SIG-M5 (cell line): ENCODE measurements at places on chromosomes 6 and 20.

- DNase-seq: no peak
Measured at GRCh38 chr6:15444881-15445280, 199.0 kb downstream of the JARID2 start.

DNA sequence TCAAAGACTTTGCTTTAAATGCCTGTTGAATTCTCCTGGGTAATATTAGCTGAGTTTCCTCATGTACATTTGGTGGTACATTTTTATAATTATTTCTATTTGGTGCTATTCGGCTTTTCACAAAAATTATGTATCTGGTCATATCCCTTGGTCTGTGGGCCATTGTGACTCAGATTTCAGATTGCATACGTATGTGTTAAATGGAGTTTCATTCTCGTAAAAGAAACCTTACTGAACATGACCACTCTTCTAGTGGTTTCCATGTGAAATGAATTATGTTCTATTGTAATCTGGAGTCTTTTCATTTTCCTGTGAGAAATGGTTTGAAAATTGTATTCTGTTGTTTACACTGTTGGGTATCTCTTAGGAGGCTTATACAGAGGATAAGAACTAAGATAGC lies 386.2 kb upstream of the FLRT3 start:
- DNase-seq: no peak

DNA sequence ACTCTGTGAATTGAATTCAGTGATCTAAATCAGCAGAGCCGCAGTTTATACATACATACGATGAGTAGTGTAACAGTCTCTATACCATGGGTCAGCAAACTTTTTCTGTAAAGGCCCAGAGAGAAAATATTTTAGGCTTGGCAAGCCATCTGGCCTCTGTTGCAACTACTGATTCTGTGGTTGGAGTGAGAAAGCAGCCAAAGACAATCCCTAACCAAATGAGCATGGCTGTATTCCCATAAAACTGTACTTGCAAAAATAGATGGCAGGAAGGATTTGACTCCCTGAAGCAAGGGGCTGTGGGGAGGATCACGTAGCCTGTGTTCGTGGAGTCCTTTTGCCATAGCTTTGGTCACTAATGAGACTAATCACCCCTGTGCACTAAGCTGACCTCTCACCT lies 17.9 kb upstream of the MOCS1 start:
- no peak for DNase-seq

DNA sequence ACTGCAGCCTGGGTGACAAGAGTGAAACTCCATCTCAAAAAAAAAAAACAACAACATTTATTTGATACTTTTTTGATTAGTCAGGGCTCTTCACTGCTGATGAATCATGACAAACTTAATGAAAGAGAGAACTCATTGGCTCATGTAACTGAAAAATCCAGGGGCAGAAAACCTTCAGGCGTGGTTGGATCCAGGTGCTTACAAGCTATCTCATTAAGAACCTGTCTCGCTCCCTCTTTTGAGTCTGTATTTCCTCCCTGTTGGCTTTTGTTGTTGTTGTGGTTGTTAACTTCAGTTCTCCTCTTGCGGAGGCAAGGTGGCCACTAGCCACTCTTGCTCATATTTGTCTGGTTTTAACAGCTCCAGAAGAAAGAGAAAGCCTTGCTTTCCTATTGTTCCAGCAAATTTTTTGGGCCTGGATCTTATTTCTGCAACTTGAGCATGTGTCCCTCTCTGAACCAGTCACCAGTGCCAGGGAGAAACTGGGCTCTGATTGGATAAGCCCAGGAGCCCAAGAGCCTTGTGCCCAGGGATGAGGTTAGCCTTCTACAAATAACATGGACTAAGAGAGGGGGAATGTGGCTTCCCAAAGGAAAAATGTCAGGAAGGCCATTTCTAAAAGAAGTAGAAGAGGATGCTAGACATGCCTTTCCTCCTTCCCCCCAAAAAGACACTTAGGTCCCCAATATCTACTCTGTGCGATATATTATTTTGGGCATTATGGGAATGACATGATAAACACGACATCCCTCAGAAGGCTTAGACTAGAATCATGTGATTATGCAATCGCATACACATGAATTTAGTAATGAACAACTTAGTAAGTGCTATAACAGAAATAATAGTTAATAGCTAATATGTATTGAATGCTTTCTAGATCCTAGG lies 64.5 kb downstream of the PHACTR2 start:
- DNase-seq: no peak

GRCh38 chr6:35183935-35184334 lies 29.8 kb upstream of the SCUBE3 start:
- DNase-seq: no peak

DNA sequence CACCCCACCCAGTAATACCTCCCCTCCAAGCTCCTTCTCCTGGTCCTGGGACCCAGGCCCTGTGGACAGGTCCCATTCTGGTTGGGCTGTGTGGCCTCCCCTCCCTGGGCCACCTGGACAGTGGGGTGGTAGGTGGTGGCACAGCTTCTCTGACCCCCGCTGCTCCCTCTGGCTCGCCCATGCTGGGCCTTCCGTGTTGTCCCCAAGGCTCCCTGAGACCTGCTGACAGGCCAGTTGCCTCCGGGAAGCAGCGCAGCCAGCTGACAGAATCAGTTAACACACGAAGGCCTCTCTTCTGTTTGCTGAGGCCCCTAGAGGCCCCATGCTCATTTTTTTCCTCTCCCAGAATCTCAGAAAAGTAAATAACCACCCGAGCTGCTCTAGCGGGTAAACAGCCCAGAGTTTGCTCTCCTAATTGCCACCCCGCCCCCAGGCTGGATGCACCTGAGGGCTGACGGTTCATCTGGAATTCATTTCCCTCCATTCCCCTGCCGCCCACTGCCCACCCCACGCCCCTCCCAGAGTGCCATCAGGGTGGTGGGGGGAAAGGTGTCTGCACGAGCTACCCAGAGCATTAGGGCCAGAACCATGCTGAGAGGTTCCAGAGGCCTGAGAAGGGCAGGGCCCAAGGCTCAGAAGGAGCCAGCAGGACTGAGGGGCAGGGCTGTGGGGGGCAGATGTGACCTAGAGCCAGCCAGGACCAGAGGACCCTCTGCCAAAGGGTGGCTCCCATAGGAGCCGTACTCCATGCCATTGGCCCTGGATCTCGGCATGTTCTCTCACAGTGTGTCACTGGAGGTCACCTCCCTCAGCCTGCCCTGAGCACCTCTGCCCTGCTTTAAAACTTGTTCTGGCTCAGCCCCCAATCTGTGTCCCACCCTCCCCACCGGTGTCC lies 157.5 kb downstream of the GRM4 start:
- DNase-seq: no peak

DNA sequence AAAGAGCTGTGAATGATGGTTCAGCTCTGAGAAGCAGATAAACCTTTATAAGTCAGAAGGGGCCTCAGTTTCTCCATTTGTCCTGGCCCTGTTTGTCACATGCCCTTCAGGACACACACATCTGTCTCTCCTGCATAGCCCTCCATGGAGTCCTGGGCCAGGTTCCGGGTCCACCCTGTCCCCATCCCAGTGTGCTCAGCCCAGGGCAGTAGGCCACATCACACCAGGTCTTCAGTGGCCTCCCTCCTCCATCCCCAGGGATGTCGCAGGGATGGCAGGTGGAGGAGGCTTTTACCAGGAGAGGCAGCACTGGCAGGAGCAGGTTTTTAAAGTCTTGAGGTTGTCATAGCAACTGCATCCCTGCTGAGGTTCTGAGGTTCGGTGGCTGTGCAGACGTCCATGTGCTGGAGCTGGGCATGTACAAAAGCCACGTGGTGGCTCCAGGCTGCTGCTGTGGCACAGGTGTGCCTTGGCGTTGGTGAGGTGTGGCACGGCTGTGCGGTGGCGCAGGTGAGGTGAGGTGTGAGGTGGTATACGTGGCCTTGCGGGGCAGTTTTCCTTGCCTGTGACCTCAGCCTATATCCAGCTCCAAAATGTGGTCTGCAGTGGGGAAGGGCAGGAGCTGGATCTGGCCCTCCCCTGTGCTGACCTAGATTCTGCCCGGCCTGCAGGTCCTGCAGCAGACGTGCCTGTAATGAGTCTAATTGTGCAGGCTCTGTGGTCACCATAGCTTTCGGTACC lies 8.0 kb upstream of the NPBWR2 start:
- no peak for DNase-seq

DNA sequence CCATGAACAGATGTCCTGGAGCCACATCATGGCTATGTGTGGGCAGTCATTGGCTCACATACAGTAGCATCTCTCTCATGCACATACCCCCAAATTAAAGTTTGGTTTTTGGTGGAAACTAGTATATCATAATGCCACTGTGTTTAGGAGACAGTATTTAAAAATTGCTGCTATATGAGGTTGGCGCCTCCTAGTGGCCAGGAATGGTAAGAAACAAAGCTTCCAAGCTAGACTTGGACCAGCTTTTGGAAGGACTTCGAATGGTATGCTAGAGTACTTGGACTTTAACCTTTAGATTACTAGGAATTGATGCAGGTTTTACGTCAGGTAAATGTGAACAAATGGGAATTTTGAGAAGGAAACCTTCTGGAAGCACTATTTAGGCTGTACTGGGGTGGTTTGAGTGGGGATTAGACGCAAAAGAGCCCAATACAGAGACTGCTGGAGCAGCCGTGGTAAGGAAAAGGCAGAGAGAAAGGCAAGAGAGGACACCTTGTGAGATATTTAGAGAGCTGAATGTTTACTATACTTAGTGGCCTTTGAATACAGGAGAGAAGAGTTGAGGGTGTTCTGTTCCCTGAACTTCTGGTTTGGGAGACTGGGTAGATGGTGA lies 23.8 kb downstream of the PRSS35 start:
- no peak for DNase-seq

GRCh38 chr6:157488716-157489118 lies 107.7 kb downstream of the ZDHHC14 start:
- DNase-seq: no peak

- no peak for DNase-seq
Measured at GRCh38 chr20:59051666-59052185, 9.1 kb upstream of the PRELID3B start.

DNA sequence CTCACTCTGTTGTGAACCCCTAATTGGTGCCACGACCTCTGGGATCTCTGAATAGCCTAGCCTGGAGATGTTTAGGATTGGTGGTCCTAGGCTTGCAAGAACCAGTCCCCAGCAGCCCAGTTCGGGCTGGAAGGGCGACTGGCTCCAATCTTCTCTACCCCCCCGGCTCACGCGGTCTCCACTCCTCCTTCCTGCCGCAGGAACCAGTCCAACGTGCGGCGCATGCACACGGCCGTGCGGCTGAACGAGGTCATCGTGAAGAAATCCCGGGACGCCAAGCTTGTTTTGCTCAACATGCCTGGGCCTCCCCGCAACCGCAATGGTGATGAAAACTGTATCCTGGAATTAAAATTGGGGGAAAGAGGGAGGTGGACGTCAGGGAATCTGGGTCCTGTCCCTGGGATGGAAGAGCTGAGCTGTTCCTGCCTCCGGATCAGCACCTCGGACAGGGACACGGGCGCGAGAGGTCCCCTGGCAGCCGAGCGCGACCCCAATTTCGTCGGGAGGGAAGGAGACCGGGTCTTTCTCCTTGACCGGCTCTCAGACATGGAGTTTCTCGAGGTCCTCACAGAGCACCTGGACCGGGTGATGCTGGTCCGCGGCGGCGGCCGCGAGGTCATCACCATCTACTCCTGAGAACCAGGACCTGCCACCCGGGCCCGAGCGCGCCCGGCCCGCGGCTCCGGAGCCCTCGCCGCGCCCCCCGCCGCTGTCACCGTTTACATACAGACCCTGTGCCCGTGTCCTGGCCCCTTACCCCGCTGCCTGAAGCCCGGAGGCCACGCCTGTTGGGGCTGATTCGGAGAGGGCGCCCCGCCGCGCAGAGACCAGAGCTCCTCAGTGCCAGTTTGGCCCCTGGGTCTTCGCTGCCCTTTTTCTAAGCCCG lies 28.2 kb downstream of the SLC12A5 start:
- no peak for DNase-seq

GRCh38 chr6:20777801-20778200 lies 243.5 kb downstream of the CDKAL1 start:
- DNase-seq: no peak

DNA sequence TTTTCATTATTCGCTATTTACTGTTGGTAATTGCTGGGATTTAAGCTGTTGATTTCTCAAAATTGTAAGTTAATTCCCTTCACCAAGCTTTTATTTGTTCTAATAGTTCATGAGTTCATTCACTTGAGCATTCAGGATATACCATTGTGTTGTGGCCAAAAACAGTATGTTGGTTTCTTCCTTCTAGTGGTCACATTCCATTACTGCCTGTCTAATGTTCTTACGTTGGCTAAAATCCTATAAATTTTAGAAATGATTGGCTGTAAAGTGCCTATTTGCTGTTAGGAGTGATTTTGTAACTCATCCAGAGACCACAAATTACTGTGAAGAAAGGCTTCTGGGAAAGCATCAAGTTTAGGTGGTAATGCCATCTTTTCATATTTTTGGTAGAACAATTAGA lies 76.3 kb downstream of the FARS2 start:
- no peak for DNase-seq

- no peak for DNase-seq
Measured at GRCh38 chr6:127073222-127073621, 45.2 kb upstream of the RSPO3 start.

- DNase-seq: no peak
Measured at GRCh38 chr6:133244519-133244918, 3.4 kb downstream of the EYA4 start.

GRCh38 chr6:111685526-111685925 lies 79.8 kb upstream of the TRAF3IP2 start:
- DNase-seq: no peak

DNA sequence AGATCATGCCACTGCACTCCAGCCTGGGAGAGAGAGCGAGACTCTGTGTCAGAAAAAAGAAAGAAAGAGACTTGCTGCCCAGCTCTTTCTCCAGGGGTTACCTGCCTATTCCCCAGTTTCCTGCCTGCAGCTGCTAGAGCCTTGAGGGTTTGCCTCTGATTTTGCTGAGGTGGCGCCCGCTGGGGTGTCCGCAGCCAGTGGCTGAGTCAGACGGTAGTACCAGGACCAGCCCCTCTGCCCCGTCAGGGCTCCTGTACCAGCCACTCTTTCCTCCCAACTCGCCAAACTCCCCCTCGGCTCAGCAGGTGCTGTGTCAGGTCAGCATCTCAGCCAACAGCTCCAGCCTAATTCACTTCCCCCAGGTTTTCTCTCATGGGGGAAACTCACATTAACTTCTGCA lies 7.4 kb upstream of the LSM14B start:
- no peak for DNase-seq

DNA sequence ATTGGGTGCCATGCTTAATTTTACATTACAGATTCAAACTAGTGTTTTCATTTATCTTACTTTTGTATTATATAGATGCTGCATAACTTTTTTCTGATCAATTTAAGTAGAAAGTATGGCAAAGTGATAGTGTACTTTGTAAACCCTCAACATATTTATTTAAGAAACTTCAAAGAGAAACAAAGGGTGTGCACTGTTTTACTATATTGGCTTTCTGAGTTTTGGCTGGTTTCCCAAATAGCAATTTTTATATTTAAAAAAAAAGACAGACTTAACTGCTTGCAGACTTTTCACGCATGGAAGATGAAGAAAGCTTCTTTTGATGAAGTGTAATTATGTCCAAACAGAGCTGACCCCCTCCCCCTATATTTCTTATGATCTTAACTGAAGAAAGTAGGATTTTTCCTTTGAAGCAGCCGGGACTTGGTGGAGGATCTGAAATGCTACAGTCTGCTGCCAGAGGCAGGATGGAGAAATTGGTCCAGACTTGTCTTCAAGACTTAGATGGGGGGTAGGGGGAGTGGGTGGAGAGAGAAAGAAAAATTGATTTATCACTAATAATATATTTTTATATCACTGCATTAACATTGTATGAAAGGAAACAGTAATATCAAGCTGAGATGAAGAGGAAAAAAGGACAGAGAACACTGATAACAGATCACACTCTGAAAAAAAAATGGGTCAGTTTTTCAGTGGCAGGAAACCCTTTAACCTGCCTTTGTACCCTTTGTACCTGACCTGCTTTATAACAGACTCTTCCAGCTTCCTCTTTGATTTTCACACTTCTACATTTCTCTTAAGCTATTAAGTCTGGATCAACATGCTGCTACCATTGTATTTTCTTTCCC lies 56.0 kb upstream of the SUPT3H start:
- no peak for DNase-seq
